Epithelial cell of esophagus (primary cell): ENCODE measurements at places on chromosomes 11 and 22.

DNA sequence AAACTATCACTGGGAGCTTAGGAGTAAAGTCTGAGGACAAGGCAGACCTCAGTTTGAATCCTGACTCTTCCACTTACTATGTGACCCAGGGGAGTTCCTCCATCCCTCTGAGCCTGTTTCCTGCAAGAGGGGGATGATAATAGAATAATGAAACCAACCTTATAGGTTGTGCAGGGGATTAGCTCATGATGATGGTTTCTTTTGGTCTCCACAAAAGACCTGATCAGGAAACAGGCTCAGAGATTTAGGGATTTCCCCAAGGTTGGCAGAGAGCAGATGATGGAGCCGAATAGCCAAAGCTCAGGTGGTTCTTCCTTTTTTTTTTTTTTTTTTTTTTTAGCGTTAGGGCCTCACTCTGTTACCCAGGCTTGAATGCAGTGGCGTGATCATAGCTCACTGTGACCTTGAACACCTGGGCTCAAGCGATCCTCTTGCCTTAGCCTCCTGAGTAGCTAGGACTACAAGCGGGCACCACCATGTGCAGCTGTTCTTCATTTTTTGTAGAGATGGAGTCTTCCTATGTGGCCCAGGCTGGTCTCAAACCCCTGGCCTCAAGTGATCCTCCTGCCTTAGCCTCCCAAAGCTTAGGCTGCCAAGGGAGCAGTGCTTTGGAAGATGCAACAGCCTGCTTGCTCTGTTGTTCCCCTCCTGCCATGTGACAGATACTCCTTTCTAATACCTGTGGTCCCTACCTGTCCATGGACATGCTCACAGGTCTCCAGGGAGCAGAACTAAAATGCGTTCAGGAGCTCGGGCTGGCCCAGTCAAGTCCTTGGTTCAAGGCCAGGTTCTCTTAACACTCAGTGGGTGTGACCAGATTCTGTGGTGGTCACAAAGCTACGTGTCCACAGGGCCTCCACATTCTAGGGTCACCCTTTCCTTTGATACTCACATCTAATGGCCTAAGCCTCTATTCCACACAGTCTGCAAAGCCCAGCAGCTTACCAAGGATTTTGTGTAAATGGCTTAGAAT is 22.3 kb downstream of the PATZ1 start:
- no peak for DNase-seq

DNA sequence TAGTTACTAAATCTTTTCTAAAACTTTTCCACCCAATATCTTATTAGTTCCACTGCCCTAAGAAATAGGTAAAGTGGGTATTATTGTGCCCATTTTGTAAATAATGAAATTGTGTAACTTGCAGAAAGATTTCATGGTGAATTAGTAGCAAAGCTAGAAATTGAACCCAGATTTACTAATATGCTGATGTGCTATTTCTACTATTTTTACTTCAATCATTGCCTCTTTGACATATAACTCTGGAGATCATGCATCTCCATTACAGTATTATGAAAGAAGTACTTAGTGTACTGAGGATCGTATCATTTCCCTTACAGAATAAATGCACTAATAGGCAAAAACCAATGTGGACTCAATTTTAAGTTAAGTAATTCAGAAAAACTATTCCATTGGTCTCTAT is 119.0 kb downstream of the CSTPP1 start:
- DNase-seq: no peak

GRCh38 chr11:17221968-17222367 is 14.2 kb upstream of the PIK3C2A start:
- no peak for DNase-seq

DNA sequence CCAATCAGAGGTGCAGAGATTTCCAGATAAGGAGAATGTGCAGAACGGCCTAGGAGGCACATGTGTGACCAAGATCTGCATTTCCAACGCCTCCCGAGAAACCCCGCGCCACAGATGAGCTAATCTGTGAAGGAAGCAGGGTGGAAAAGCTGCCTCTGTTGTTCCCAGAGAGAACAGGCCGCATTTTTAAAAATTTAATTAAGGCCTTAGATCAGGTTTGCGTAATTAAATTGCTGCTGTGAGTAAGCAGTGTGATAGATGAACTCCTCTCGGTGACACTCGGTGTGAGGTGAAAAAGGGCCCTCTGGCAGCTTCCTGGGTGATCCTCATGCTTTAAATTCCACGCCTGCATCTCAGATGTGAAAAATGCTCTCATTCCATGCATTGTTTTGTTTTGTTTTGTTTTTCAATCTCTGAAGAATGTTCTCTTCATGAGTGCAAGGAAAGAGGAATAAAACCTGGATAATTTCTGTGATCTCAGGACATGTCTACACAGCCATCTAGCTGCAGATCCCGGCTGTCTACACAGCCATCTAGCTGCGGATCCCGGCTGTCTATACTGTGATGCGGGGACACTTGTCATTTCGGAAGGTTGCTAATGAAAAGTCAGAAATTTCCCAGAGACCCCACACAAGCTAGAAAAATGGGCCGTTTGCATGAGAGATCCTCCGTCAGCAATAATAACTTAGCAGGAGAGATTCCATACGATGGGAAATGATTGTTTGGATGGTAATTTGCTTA is 1398.9 kb downstream of the BRD1 start:
- no peak for DNase-seq

DNA sequence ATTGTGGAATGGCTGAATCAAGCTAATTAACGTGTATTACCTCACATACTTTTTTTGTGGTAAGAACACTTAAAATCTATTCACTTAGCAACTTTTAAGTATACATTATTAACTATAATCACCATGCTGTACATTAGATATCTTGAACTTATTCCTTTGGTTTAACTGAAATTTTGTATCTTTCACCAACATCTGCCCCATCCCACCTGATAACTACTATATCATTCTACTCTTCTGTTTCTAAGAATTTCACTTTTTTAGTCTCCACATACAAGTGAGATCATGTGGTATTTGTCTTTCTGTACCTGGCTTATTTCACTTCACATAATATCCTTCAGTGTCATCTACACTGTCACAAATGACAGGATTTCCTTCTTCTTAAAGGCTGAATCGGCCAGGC is 17.1 kb upstream of the VWA5A start:
- no peak for DNase-seq

- DNase-seq: no peak
Measured at GRCh38 chr11:132414451-132414850, 1044.0 kb downstream of the NTM start.

DNA sequence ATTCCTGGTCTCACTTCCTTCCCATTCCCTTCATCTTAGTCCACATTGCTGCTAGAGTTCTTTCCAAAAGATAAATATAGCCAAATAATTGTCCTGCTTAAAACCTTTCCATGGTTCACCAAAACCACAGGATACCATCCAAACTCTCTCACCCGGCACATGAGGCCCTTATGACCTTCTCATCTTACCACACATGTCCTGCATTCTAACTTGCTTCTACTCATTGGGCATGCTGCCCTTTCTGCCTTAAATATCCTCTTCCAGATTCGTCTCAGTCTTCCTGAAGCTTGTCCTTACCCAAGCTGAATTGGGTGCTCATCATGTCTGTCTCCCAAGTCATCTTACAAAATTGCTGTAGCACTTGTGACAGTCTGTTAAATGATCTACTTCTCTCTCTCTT is 114.9 kb downstream of the MPPED2 start:
- no peak for DNase-seq

- no peak for DNase-seq
Measured at GRCh38 chr22:39453765-39454378, 2.9 kb upstream of the MGAT3 start.

- DNase-seq: no peak
Measured at GRCh38 chr11:10941414-10941813, 83.6 kb upstream of the ZBED5 start.

GRCh38 chr11:9264316-9265210 is 587 bp downstream of the DENND5A start:
- peak; percentile 80 for DNase-seq

GRCh38 chr22:40525250-40525884 is 111.2 kb downstream of the MRTFA start:
- DNase-seq: peak; percentile 52

- no peak for DNase-seq
Measured at GRCh38 chr11:2567026-2567671, 122.3 kb downstream of the KCNQ1 start.

DNA sequence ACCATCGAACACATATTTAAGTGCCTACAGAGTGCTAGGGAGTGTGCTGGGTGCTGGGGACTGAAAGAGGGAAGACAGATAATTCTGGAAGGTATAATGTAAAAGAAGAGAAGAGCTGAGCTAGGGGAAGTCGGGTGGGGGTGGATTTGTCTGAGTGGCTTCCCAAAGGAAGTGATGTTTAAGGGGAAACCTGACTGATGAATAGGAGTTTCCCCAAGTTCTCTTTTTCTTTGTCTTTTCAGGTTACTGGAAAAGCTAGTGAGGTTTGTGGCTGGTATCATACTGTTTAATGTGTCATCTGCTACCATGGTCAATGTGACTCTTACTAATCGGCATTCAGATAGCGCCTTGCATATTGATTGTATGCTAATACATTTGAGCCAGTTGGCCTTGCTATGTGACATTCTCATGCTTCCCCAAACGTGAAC is 151.6 kb upstream of the MTMR2 start:
- DNase-seq: no peak

GRCh38 chr11:96235751-96236150 is 107.2 kb downstream of the MAML2 start:
- DNase-seq: no peak

- DNase-seq: peak; percentile 58
Measured at GRCh38 chr11:109851780-109852390, 241.3 kb upstream of the ZC3H12C start.

- DNase-seq: no peak
Measured at GRCh38 chr11:130874955-130875531, 41.2 kb downstream of the SNX19 start.

DNA sequence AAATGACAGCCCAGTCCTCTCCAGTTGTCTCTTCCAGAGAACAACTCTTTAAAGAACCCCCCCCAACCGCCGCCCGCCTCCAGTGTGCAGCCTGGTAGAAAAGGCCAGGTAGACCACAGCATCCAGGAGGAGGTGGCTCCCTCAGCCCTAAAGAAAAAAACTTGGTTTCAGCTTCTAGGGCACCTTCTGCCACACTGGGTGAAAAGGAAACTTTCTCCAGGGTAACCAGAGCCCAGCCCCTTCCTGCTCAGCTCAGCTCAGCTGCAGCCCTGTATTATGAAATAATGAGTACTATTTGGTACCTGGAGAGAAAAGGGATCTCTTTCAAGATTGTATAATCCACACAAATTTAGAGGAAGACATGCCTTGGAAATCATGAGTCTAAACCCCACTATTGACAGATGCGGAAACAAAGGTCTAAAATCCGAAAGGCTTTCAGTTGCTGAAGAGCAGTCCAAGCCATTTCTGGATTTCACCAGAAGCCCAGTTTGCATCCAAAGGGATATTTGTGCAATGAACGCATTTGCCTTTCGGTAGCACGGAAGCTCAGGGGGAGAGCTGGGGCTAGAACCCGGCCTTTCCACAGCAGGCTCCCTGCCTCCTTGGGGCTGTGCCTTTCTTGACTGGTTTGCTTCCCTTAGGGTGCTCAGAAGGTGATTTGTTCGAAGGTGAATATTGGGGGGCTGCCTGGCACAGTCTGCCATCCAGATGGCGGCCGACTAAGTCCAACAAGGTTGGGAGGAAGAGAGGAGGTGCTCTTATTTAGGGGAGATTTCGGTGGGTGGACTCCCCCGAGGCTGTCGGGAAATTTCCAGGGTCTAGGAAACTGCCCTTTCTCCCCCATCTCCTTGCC is 3.3 kb downstream of the FXYD6 start:
- DNase-seq: no peak
